ENCODE measurements at places on chromosomes 13 and 19.

DNA sequence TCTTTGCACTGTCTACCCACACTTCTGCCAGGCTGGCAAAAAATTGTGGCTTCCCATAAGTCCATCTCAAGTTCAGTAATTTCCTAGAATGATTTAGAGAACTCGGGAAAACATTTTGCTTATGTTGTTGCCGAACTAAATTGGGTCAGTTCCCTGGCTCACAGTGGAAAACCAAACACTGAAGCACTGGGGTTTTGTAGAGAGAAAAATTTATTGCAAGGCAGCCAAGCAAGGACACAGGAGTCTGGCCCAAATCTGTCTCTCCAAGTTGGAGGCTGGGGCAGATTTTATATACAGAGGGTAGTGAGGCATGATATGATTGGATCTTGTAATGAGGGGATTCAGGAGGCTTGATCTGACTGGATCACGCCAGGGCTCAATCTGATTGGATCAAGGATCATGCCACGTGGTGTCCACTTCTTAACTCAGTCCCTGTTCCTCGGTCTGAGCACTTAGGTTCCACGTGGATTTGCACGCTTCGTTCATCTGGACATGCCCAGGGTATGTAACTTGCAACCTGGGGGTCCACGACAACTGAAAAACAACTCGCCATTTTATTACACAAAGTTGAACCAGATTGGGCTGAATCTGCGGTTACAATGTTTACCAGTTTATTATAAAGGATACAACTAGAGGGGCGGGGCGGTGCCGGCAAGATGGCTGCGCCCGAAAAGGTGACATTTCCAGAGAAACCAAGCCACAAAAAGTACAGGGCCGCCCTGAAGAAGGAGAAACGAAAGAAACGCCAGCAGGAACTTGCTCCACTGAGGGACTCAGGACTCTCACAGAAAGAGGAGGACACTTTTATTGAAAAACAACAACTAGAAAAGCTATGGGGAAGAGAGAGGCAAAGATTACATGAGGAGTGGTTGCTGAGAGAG, 7.3 kb downstream of the CD209 start:
- H3K4me3 ChIP-seq = no peak overlapping the region
- no peaks in the 10 kb centered on the region for H3K36me3 ChIP-seq
- no peak overlapping the region for H3K27ac ChIP-seq
- peaks cover 7% of the 10 kb centered on the region for H3K27me3 ChIP-seq

GRCh38 chr13:65653613-65654012, 1576.5 kb downstream of the PCDH9 start:
- no peaks in the 10 kb centered on the region for H3K36me3 ChIP-seq
- H3K4me1 ChIP-seq = no peaks in the 10 kb centered on the region
- H3K27ac ChIP-seq = no peak overlapping the region
- DNase-seq = no peak

- H3K36me3 ChIP-seq = no peaks in the 10 kb centered on the region
- H3K4me3 ChIP-seq = no peak overlapping the region
- H3K27ac ChIP-seq = no peak overlapping the region
Observed at GRCh38 chr19:35671818-35672217, 5.5 kb downstream of the UPK1A start.

GRCh38 chr19:17831419-17831888, 10.1 kb upstream of the INSL3 start:
- peak overlapping the region; percentile 32 for H3K27ac ChIP-seq
- H3K4me3 ChIP-seq = no peak overlapping the region
- no peaks in the 10 kb centered on the region for H3K36me3 ChIP-seq

- H3K4me3 ChIP-seq = no peak overlapping the region
- no peak for DNase-seq
- H3K4me1 ChIP-seq = peaks cover 3% of the 10 kb centered on the region
Observed at GRCh38 chr19:13610039-13610691, 103.9 kb upstream of the CACNA1A start.

- H3K4me1 ChIP-seq = peaks cover 5% of the 10 kb centered on the region
- no peaks in the 10 kb centered on the region for H3K27me3 ChIP-seq
- no peak overlapping the region for H3K4me3 ChIP-seq
- no peak overlapping the region for H3K27ac ChIP-seq
- H3K36me3 ChIP-seq = no peaks in the 10 kb centered on the region
- no peak for DNase-seq
Observed at GRCh38 chr13:99949679-99950413, 21.7 kb downstream of the ZIC5 start.

DNA sequence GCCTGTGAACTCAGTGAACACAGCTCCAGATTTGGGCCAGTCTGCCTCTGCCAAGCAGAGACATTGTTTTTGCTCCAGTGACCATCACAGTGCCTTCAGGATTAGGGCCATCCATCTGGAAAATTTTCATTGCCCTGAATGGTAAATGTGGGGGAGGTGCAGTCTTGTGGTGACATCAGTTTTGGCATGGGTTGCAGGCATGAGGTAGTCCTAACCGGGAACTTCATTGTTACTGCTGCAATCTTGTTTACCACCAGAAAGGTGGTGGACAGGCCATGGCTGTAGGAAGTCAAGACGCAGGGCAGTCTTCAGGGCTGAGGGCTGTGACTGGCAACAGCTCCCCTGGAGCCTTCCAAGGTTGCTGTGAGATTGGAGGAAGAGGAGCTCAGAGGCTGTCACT, 55.2 kb downstream of the SPATA13 start:
- peaks cover 1% of the 10 kb centered on the region for H3K36me3 ChIP-seq
- no peak for DNase-seq
- H3K4me3 ChIP-seq = no peak overlapping the region
- no peaks in the 10 kb centered on the region for H3K27me3 ChIP-seq
- no peak overlapping the region for H3K27ac ChIP-seq

- peaks cover 74% of the 10 kb centered on the region for H3K36me3 ChIP-seq
- peak overlapping the region; percentile 26 for H3K4me3 ChIP-seq
- peaks cover 1% of the 10 kb centered on the region for H3K4me1 ChIP-seq
- no peaks in the 10 kb centered on the region for H3K27me3 ChIP-seq
- no peak overlapping the region for H3K27ac ChIP-seq
Observed at GRCh38 chr19:5038631-5039271, 69.8 kb downstream of the KDM4B start.

GRCh38 chr19:2726160-2726855, 5.1 kb upstream of the DIRAS1 start:
- H3K4me3 ChIP-seq = no peak overlapping the region
- H3K27ac ChIP-seq = no peak overlapping the region
- H3K27me3 ChIP-seq = peaks cover 2% of the 10 kb centered on the region
- H3K4me1 ChIP-seq = peaks cover 1% of the 10 kb centered on the region
- no peak for DNase-seq

DNA sequence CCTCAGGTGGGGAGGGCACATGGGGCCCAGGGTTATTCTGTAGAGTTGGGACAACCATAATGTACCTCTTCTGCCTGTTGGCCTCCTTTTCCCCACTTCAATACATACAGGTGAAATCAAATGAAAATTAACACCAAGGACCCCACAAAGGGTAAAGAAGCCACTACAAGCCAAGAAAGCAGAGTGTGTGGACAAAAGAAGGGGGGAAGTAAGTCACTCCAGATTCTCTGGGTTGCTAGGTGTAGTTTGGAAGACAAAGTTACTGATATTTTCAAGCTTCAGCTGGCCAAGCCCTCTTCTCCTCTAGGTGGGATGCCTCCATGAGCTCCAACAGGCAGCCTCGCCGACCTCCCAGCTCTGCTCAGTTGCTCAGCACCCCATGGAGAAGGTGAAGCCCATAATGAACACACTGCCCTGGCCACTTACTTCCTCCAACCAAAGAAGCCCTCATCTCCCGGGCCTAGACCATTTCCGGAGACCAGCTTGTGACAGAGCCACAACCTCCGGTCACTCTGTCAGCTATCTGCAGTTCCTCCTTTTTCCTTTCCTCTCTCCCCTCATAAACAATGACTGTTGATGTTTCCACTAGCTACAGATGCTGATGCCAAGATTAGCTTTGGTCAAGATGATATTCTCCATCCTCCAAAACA, 66.8 kb upstream of the MED4 start:
- H3K36me3 ChIP-seq = no peaks in the 10 kb centered on the region
- no peak for DNase-seq
- no peaks in the 10 kb centered on the region for H3K4me1 ChIP-seq
- H3K4me3 ChIP-seq = no peak overlapping the region
- no peaks in the 10 kb centered on the region for H3K27me3 ChIP-seq

DNA sequence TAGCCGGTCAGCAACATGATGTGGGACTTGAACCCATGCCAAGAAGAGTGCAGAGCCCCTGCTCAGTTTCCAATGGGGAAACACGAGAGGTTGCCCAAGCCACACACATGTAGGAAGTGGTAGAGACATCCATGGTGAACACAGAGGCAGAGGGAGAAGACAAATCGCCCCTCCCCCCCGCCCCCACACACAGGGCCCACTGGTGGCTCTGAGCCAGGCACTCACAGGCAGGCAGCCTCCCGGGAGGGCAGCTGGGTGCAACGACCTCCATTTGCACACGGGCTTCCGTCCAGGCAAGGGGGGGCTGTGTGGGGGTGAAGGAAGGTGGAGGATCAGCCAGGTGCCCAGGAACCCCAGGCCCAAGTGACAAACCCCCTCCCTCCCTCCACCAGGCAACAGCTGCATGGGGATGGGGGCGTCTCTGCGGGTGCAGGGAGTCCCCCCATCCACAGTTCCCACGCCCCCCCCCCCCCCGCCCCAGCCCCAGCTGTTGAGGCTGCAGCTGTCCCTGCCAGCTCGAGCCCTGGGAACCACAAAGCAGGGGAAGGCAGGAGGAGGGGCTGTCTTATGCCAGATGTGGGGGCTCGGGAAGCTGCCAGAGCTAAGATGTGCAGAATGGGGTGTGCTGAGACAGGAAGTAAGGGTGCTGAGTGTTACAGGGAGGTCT, 3.4 kb downstream of the NOTCH3 start:
- H3K27ac ChIP-seq = no peak overlapping the region
- H3K4me1 ChIP-seq = peaks cover 11% of the 10 kb centered on the region
- H3K4me3 ChIP-seq = no peak overlapping the region
- peaks cover 27% of the 10 kb centered on the region for H3K36me3 ChIP-seq

DNA sequence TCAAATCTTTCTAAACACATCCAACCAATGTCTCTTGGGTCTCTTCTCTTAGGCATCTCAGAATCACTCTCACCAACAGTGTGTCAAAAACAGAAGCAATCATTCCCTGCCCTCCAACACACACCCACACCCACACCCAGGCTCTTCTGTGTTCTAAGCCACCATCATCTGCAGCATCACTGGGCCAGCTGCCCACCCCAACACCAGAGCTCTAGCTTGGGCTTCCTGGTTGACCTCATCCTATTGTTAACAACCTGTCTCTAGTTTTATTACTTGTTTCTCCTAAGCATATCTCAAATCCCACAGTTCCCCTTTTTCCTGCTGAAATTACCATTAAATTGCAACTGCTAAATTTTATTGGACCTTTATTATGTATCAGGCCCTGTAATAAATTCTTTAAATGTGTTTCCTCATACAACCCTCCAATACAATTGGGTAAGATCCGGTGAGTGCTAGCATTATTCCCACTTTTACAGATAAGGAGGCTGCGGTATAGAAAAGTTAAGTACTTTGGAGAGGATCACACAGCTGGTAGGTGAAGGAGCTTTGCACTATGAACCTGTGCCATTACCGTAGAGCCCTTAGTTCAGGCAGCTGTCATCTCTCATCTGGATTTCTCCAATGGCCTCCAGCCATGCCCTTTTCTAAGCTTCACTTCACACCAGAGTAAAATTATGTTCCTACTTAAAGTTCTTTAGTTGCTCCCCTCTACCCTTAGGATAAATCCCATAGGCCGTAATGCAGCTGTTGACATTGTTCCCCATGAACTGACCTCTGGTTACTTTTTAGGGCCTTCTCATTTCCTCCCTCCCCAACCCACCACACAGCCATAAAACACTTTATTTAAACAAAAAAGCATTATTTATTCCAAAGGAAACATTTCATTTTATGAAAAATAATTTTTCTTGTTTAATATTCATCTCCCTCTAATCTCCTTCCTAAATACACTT, 227.7 kb downstream of the B3GLCT start:
- H3K27ac ChIP-seq = no peak overlapping the region
- no peaks in the 10 kb centered on the region for H3K4me1 ChIP-seq
- DNase-seq = no peak
- no peak overlapping the region for H3K4me3 ChIP-seq

DNA sequence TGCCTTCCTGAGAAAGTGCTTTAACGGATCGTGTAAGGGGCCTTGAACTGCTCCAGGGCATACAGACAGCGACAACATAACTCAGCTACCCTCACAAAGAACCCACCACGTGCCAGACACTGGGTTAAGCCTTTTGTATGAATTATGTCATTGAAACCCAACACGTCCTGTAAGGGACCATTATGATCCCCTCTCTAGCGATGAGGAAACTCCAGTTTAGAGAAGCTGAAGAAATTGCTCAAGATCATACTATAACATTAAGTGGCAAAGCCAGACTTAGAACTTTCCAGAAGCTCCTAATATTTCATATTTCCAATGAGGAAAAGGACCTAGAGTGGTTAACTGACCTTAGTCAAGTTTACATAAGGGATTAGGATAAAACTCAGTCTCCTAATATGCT, 57.0 kb upstream of the RAP2A start:
- no peak overlapping the region for H3K4me3 ChIP-seq
- H3K36me3 ChIP-seq = peaks cover 9% of the 10 kb centered on the region
- no peaks in the 10 kb centered on the region for H3K4me1 ChIP-seq
- H3K27me3 ChIP-seq = no peaks in the 10 kb centered on the region
- no peak for DNase-seq
- H3K27ac ChIP-seq = no peak overlapping the region

- peaks cover 24% of the 10 kb centered on the region for H3K36me3 ChIP-seq
- no peak overlapping the region for H3K4me3 ChIP-seq
- H3K27ac ChIP-seq = no peak overlapping the region
- DNase-seq = no peak
- H3K27me3 ChIP-seq = no peaks in the 10 kb centered on the region
Observed at GRCh38 chr19:1008268-1009040, 8.2 kb downstream of the GRIN3B start.

GRCh38 chr19:50639121-50640112, at the start of gene SYT3:
Gene SYT3, minus strand, starts transcription at chr19:50639881. Its CDS starts 2,470 bp downstream, at chr19:50637411.
- DNase-seq = peak; percentile 66
- H3K36me3 ChIP-seq = no peaks in the 10 kb centered on the region
- peaks cover 5% of the 10 kb centered on the region for H3K4me1 ChIP-seq
- peaks cover 32% of the 10 kb centered on the region for H3K27me3 ChIP-seq
- H3K4me3 ChIP-seq = peak within 1 kb of the TSS; percentile 91

DNA sequence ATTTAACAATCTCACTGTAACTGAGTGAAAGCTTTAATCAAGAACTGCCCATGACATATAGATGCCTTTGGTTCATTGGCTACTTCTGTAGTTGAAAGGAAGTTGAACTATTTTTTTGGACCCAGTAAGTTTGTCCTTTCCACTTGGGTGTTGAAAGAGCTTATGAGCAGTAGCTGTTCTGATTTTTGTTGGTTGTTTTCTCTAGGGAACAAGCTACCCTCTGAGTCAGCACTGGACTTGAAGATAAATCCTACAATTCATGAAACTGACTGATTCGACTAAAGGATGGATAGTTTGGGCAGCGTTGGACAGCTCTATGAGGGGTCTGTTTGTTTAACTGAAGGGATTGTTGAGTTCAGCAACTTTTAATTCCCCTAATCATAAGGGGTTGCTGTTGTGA, 101.0 kb downstream of the PAN3 start:
- DNase-seq = no peak
- H3K27me3 ChIP-seq = no peaks in the 10 kb centered on the region
- peaks cover 3% of the 10 kb centered on the region for H3K36me3 ChIP-seq
- H3K27ac ChIP-seq = no peak overlapping the region
- no peaks in the 10 kb centered on the region for H3K4me1 ChIP-seq

All from neuronal stem cell (in vitro differentiated cells).